Astrocyte of the spinal cord (primary cell): ENCODE measurements at places on chromosomes 1 and 21.
A peak's percentile ranks its signal among the peaks of the same experiment; 100 is the strongest.

DNA sequence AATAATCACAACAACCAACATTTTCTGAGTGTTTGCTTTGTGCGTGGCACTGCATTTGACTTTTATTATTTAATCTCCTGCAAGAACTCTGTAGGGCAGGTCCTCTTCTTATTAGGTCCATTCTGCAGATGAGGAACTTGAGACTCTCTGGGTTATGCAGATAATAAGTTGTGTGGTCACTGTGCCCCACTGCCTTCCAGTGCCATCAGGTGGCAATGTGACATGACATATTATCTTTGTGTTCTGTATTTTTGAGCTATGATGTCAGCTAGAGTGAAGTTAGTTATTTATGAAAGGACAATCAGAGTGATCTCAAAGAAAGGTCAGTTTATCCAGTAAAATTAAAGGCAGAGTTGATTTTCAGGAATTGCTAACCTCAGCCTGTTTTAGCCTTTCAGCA, 196.0 kb downstream of the FMN2 start:
- no peak for DNase-seq

DNA sequence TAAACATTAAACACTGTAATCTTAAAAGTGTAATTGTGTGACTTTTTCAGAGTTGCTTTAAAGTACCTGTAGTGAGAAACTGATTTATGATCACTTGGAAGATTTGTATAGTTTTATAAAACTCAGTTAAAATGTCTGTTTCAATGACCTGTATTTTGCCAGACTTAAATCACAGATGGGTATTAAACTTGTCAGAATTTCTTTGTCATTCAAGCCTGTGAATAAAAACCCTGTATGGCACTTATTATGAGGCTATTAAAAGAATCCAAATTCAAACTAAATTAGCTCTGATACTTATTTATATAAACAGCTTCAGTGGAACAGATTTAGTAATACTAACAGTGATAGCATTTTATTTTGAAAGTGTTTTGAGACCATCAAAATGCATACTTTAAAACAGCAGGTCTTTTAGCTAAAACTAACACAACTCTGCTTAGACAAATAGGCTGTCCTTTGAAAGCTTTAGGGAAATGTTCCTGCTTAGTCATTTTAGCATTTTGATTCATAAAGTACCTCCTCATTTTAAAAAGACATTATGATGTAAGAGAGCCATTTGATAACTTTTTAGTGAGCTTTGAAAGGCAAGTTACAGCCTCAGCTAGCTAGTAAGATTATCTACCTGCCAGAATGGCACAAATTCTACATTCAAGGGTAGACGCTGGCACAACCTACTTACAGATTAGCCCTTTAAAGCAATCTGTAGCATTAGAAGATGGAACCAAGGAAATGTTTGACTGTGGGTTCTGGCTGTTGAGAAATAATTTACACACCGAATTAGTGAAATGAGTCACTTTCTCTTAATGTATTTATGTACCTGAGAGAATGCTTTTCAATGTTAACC, 9.4 kb downstream of the SOD1 start:
- no peak for DNase-seq

- peak; percentile 69 for DNase-seq
Measured at GRCh38 chr1:151542710-151543129, 2.6 kb downstream of the TUFT1 start.

DNA sequence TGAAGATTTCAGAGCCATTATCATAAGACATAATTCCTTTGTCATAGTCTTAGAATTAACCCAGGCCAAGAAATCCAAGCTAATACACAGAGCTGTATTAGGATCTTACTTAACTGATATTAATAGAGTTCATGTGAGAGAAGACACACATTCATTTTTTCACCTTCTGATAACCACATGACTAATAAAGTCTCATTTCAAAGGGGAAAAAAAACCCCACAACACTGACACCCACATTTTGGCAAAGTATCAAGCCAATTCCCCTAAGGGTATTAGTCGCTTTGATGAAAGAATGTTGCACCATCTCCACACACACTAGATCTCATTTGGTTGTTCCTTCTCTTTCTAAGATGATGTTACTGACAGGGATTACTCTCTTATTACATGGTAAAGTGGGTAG, 344.4 kb upstream of the ESRRG start:
- DNase-seq: no peak

DNA sequence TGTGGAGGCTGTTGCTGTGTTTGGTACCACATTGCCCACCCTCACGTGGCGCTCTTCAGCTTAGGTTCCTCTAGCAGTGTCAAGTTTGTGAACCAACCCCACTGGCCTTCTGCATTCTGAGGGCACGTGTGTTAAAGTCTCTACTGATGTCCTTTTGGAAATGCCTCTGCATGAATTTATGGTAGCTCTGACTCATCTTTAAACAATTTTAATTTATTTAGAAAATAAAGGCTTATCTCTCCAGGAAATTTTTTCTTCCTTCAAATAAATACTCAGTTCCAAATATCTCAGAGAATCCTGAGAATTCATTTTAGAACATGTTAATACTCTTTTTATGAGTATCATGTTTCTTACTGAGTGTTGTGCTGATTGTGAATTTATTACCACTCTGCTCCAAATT, 5.5 kb downstream of the CD1D start:
- no peak for DNase-seq

DNA sequence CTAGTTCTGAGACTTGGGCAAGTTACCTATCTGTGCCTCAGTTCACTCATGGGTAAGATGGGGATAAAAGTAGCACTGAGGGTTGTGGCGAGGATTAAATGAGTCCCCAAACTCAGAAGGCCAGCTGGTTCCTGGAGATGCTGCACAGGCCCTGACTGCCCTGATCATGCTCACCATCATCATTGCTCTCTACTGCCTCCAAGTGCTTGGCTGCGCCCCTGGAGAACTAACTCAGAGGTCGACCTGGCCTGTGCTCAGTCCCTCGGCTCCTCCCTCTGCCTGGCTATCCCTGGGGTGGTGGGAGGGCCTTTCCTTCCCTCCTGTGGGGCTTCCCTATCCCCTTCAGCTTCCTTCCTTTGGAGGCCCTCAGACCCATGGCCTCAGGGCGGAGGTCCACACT, 5.6 kb downstream of the SLC5A9 start:
- no peak for DNase-seq

GRCh38 chr1:230515451-230516145, 89.5 kb upstream of the PGBD5 start:
- no peak for DNase-seq
